ENCODE measurements at places on chromosomes 7 and 10. TPM values are rescaled to one million over a fixed set of nuclear protein-coding genes. Genes with fewer than 3 reads are reported as not detected.

The FBXW4 gene
- polyA plus RNA-seq = 26.1 TPM

The SUN3 gene
- polyA plus RNA-seq = not detected

The GALNT17 gene
- polyA plus RNA-seq = not detected

The LIPK gene
- polyA plus RNA-seq = not detected

The EBLN1 gene
- not detected for polyA plus RNA-seq

The KLLN gene
- 0.23 TPM for polyA plus RNA-seq

The LARP4B gene
- 17.2 TPM for polyA plus RNA-seq

The CTAGE4 gene
- not detected for polyA plus RNA-seq

The GHRHR gene
- polyA plus RNA-seq = not detected

The GIMAP8 gene
- polyA plus RNA-seq = 16.5 TPM

The CHST15 gene
- 87.5 TPM for polyA plus RNA-seq

The GPR26 gene
- not detected for polyA plus RNA-seq

The CAMK2B gene
- polyA plus RNA-seq = not detected

The TRPV5 gene
- not detected for polyA plus RNA-seq

The RSPH10B gene
- not detected for polyA plus RNA-seq

The HMX3 gene
- not detected for polyA plus RNA-seq

The PRSS2 gene
- not detected for polyA plus RNA-seq

All from CD14-positive monocyte (primary cell).